Cortex of kidney (tissue), 1 donor: ENCODE measurements at places on chromosomes 4 and X.

GRCh38 chr4:53273726-53274125, 92.1 kb downstream of the SCFD2 start:
- no peak for DNase-seq

DNA sequence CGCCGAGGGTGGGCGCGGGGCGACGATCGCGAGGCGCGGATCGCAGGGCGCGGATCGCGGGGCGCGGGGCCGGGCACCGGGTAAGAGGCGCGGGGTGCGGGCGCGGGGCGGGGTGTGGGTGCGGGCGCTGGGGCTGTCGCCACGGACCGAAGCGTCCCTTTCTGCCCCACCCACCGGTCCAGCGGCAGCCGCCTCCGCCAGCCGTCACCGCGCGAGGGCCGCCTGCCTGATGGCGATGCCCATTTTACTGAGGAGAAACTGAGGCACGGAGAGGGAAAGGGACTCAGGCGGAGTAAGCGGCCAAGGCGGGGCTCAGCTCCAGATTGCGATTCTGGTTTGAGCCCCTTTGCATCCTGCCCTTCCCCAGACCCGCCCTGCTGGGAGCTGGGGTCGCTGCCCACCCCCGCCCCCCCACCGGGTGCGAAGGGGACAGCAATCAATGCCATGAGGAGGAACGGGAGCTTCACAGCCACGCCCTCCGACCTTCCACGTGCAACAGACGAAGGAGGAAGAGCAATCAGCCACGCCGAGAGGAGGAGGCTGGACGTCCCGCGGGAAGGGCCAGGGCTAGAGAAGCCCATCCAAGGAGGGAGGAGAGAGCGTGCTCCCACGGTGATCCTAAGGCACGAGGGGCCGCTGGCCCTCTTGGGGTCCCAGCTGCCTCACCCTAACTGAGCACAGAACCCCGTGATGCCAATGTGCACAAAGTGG, 10.9 kb upstream of the MAN2B2 start:
- no peak for DNase-seq

- no peak for DNase-seq
These were observed 16.3 kb upstream of the ESX1 start for GRCh38 chrX:104270916-104271512.

GRCh38 chr4:15469402-15470127, at the start of gene CC2D2A:
CC2D2A (plus strand) TSS chr4:15469882; CDS start chr4:15475933, 6,051 bp downstream.
- no peak for DNase-seq

- DNase-seq = no peak
These were observed 62.0 kb downstream of the MAOA start for GRCh38 chrX:43718081-43718480.

DNA sequence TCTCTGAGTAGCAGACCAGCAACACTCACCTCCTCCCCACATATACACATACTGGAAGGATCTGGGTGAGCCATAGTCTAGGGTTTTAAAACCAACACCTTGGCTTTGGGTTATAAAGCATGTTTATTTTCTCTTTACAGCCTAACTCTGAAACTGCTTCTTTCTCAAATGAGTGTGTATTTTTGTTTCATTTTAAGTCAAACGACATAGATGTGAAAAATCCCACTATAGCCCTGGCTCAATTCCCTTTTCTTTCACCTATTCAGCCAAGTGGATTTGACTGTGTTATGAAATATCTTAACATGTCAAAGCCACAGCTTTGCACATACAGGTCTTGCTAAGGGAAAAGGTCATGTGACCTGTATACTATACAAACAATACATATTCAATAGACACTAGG, 13.8 kb downstream of the NEXMIF start:
- DNase-seq = no peak

- no peak for DNase-seq
These were observed 48.7 kb upstream of the BCOR start for GRCh38 chrX:40146262-40147125.

DNA sequence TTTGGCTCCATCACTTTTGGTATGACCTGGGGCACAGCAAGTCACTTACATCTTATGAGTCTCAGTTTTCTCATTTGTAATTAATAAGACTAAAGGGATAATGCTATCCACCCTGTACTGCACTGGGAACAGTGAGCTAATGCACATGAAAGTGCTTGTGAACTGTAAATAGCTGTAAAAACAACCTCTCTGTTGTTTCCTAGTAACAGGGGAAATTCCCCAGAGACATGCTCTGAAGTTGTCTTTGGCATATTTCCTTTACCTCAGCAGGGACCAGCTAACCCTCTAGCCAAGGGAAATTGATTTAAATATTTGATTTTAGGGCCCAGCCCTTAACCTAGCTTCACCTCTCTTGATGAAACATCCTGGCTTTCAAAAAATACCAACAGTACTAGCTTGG, 6.1 kb upstream of the CYSLTR1 start:
- no peak for DNase-seq

GRCh38 chr4:4368809-4369580, 17.9 kb upstream of the NSG1 start:
- DNase-seq = no peak

DNA sequence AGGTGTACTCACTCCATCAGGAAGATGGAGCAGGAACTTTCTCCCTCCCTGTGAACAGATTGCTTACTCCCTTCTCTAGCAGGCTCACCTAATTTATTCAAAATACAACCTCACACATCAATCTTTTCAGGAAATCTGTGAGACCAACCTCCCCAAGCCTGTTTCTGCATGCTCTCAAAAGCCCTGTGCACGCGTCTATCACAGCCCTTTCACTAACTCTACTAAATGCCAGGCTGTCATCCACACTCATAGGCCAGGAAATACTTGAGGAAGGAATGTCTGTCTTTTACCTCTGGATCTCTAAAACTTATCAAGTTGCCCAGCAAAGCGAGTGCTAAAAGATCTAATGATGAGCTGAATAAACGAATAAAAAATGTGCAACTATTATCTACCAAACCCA, 11.2 kb downstream of the CAMK2D start:
- DNase-seq = no peak

- no peak for DNase-seq
These were observed 308.5 kb downstream of the CENPC start for GRCh38 chr4:67236788-67237187.

DNA sequence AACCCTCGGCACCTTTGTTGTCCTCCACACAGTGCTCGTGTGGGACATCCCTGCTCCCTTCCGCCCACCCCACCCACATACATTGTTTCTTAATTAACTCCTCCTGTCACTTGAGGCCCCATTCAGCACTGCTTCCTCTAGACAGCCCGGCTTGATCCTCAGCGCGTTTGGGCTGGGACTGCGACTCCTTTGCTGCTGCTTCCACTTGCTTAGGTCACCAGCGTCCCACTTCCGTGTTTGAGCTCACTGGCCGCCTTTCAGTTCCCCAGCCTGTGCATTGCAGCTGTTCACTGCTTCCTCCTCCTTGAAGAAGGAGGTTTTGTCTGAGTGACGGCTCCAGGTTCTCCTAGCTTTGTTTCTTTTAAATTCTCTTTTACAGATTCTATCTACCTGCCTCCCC, 16.1 kb downstream of the RNF4 start:
- no peak for DNase-seq

- DNase-seq = no peak
These were observed 175.7 kb upstream of the MXRA5 start for GRCh38 chrX:3522101-3522650.

DNA sequence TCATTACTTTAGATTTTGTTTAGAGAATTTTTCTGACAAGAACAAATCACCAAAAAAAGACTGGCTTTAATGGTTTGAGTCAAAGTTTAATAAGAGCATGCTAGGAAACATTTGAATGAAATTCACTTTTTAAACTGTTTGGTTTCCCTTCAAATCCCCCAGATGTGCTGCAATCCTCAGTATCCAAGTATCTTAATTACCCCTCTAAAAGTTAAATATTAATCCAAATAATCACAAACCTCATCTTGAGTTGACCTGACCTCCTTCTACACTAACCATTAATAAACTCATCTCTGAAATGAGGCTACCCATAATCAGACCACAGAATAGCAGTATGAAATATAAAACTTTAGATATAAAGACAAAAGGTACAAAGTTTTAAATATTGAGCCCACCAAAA, 10.1 kb downstream of the DHX15 start:
- DNase-seq = no peak

DNA sequence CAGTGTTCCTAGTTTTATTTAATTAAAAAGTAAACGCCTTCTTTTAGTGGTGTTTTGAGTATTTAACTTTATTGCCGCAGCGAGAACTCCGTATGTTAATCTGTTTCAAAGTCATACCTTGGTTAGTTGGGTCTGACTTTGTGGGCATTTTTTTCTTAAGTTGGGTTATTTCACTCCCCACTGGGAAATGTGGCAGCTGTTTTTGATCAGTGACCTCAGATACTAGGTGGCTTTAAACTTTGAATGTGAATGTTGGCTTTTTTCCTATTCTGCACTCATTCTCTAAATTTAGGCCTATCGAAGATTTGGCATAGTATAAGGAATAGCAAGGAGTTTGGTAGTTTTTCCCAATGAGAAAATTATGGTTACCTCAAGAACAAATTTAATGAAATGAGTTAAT, 85.9 kb downstream of the FIP1L1 start:
- no peak for DNase-seq

- DNase-seq = no peak
These were observed 238.5 kb upstream of the BOD1L1 start for GRCh38 chr4:13865871-13866669.

- DNase-seq = no peak
These were observed 142.0 kb upstream of the TEX13D start for GRCh38 chrX:124190440-124190839.

- no peak for DNase-seq
These were observed 303.1 kb downstream of the IQCM start for GRCh38 chr4:149512501-149512900.

DNA sequence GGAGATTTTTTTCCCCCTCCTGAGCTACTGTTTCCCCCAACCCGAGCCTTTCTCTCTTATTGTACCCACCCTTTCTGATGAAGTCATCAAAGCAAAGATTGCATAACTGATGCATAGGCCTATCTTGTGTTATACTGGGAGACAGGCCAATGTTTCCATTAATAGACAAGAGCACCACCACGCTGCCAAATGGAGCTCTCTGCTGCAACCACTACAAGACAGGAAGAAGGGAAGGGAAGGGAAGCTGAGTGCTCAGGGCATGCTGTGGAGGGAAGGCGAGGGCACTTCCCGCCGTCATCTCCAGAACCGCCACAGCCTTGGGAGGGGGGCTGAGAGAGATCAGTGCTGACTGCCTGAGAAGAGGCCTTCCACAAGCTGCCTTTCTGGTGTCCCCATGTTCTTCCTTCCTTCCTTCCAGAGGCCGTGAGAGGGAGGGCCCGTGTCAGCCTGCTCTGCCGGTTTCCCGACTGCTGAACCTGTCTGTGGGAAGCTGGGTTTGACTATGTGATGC, 75.0 kb downstream of the MGST2 start:
- no peak for DNase-seq

GRCh38 chr4:119525005-119525749, 103.4 kb downstream of the PDE5A start:
- DNase-seq = no peak

DNA sequence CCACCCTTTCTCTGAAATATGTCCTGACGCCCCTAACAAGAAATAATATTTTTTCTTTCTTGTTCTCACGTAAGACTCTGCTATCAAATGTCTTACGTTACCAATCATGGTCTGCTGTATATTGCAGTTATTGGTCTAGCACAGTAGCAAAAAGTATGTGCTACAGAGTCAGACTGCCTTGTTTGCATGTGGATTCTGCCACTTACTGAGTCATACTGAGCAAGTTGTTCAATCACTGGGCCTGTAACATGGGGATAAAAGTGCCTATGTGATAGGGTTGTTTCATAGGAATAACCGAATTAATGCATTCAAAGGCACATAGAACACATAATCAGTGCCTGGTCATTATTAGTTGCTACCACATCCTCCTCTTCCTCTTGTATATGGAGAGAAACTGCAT, 14.1 kb downstream of the RPGR start:
- no peak for DNase-seq

- no peak for DNase-seq
These were observed 15.0 kb upstream of the STS start for GRCh38 chrX:7132335-7133049.

GRCh38 chr4:155722816-155723499, 35.9 kb upstream of the GUCY1B1 start:
- DNase-seq = no peak

- DNase-seq = no peak
These were observed 419.6 kb downstream of the BCOR start for GRCh38 chrX:39677978-39678791.

GRCh38 chr4:81638698-81639097, 167.0 kb upstream of the RASGEF1B start:
- no peak for DNase-seq

DNA sequence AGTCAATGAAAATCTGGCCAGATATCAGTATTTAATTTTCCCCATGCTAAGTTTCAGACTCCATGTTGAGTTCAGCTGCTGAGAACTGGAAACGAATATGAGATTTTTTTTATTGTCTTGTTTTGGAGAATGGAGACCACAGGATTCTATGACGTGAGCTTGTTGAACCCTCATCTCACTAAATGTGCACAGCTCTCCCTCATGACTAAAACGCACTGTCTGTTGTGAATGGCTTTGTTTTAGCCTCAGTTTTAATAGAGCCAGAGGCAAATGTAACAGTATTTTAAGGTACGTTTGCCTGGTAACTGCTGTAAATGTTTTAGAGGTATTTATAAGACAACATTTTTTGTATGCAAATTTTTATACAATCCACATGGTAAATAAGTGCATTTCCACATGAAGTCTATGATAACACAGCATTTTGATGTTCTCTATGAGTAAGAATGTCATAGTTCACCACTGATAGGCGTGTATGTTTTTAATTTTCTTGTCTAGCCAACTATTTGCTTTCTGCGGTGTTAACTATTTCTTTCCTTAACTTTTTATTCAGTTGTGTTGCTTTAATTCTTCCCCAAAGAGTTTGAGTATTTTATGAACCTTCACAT, 1159.3 kb upstream of the TENM3 start:
- DNase-seq = no peak

DNA sequence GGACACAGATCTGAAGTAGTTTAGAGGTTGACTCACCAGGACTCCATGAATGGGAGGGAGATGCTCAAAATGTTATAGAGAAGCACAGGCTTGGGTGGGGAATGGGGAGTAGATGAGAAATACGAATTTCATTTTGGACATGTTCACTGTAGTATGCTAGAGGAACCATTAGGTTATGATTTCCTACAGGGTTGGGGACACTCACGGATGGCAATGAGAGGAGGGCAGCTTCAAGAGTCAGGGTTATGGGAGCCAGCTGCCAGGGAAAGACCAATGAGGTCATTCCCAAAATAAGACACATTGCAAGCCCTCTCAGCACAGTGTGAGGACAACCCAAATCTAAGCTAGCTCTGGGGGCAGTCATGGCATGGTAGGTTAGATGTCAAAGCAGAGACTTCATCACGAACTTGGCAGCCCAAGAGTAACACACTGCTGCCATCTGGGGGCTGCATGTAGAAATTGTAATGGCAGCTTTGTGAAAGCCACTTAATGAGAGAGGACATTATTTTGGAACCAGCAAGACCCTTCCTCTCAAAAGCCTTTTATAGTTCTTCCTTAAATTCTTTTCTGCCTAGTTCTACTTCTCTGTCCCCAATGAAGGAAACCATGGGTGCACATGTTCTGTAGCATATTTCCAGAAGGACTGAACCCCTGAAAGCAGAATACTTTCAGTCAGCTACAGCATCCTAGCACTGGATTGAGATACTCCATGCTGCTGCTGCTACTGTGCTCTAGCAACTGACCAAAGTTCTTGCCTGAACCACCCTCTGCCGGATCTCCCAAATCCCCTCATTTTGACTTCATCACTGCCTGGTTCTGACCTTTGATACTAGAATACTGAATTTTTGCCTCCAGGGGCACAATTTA, 16.2 kb upstream of the ZCCHC12 start:
- DNase-seq = no peak
